EL (cell line): ENCODE measurements at places on chromosomes 12 and 14.

DNA sequence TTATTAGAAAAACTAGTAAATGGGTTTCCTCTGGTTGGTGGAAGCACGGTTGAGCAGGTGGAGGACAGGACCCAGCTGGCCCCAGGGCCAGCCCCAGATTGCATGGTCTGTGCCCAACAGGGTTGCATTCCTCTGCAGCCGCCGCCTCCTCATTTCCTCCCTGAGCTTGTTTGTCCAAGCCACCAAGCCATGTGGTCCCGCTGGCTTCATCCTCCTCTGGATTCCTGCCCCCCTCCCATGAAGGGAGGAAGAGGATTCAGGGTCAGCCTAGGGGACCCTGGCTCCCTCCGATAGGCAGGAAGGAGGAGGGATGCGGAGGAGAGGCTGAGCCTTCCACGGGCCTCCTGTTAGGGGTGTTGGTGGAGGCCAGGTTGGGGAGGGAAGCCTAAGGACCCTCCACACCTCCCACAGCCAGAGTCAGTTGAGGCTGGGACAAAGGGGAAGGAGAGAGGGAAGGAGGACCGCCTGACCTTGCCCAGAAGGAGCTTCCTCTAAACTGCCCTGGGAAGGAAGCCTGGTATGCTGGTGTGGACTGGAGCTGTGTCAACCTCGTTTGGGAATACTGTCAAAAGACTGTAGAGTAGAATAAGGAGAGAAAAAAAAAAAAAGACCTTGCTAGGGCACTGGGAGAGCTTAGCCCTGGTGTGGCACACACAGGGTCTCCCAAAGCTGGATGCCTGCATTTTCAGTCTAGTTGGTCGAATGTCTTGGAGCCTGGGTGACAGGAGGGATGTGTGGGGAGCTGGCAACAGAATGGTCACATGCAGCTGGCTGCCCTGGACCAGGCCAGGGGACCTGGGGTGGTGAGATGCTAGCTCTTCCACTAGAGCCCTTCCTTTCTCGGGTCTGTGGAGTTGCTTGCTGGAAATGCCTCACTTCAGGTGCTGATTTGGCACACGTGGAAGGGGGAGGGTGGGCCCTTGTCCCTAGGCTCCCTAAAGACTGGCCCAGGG lies 42.4 kb downstream of the PLEKHG3 start:
- no peak for DNase-seq

- DNase-seq: no peak
Observed at GRCh38 chr12:57254506-57255280, 3.7 kb upstream of the STAC3 start.

GRCh38 chr14:91108941-91109611 lies 4.8 kb upstream of the DGLUCY start:
- peak; percentile 27 for DNase-seq

GRCh38 chr14:59046746-59047145 lies 141.7 kb upstream of the DAAM1 start:
- no peak for DNase-seq

- no peak for DNase-seq
Observed at GRCh38 chr14:25197885-25198284, 147.9 kb upstream of the STXBP6 start.

- no peak for DNase-seq
Observed at GRCh38 chr14:71597287-71597920, 334.8 kb upstream of the RGS6 start.

DNA sequence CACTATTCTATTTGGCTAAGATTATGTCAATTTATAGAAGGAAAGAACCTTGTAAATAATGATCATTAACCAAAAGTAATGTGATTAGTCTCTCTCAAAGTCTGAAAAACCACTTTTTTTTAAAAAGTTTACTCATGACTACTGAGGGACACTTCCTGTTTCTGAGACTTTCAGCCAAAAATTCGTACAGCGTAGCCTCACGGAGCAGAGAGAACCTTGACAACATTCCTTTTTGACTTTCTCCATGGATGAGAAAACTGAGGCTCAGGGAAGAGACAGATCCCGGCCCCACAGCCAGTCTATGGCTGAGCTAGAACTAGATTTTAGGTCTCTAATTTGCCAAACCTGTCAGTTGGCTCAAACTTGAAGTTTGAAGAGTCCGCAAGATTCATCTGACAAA lies 68.2 kb downstream of the DAD1 start:
- no peak for DNase-seq

DNA sequence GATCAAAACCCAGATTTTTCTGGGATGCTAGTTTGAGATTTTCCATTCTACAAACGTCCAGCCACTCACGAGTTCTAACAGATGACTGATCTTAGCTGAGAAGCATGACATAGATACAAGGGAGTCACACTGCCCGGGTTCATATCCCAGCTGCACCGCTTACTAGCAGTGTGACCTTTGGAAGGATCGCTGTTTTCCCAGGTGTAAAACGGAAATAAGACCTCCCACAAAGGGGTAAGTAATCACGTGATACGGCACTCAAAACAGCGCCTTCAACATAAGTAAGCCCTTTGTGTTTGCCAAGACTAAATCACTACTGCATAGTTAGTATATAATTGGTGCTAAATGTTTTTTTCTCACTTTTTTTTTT lies 624 bp upstream of the PWP1 start:
- DNase-seq: peak; percentile 12
